ENCODE measurements at places on chromosomes 2 and 18. TPM values are rescaled to one million over a fixed set of nuclear protein-coding genes. Genes with fewer than 3 reads are reported as not detected.

GRCh38 chr2:232239951-232240681, 138.4 kb upstream of the ALPP start:
- DNase-seq: no peak

Gene CFAP210
- total RNA-seq: not detected

Gene LCT
- total RNA-seq: not detected

DNA sequence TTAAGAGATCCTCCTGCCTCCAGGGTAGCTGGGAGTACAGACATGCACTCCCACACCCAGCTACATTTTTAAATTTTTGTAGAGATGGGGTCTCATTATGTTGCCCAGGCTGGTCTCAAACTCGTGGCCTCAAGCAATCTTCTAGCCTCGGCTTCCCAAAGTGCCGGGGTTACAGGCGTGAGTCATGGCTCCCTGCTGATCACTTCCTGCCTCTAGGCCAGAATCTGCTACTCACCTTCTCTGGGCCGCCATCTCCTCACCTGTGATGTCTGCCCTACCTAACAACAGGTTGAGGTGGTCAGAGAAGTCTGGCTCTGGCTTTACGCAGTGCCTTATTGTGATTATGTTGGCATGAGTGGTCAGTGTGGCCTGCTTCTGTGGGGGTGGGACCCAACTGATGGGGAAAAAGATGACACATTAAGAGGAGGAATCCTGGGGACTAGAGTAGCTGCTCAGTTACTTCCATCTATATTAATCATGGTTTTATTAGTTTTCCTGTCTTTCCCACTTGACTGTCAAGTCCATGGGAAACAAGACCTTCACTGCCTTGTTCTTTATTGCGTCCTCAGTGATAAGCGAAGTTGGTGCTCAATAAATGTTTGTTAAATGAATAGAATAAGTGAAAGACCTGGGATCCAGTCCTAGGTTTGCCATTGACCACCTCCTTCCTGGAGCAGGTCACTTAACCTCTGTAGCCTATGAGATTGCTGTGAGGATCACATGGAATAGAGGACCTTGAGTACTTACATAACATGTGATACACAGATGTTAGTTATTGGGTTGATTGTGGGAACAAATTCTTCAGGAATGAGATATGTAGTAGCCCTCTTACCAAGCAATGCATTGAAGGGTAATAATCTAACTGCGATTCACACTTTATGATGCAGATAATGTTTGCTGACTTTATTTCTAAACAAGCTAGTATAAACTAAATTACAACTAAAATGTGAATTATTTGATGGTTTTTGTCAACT, 15.7 kb downstream of the KCTD1 start:
- DNase-seq: no peak

DNA sequence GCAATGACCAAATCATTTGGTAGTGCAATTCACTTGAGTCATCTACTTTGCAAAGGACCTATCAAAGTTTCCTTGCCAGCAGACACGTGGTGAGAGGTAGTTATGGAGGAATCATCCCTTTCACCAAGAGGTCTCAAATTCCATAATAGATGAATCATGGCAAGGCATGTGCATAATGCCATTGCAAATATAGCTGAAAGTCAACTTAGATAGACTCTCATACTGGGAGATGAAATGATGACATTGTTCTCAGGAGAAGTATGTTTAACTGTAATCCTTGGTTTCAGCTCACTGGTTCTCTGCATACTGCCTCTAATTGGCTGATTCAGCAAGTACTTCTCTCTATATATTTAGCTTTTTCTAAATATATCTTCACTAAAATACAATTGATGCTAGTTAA, 57.2 kb downstream of the CALCRL start:
- no peak for DNase-seq

Gene RGPD3
- total RNA-seq: 0.42 TPM

- no peak for DNase-seq
These were observed 813 bp upstream of the MEIS1 start for GRCh38 chr2:66433945-66434678.

DNA sequence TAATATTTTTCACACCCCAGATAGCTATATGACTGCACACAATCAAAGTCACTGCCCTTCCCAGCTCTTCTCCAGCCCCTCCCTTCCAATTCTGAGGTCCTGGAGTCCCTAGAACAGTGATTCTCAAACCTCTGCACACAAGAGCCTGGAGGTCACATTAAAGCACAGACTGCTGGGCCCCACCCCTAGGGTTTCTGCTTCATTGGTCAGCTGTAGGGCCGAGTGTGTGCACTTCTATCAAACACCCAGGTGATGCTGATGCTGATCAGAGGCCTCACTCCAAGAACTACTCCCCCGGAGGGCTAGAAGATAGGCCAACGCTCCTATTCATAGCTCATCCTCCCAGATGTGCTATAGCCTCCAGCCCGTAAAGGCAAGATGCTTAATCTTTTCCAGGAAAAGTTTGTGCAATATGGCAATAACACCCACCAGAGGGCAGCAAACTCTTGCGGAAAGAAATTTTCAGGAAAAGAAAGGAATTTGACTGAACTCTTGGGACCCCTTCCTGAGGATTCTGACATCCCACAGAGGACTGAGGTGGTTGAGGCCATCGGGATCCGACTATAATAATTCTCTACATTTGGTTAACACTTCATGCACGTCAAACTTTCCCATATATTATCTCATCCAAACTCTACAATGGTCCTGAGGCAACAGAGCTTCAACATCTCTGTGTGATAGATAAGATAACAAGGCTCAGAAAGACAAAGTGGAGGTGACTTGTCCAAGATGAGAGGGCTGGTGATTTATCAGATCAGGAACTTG, 194.2 kb upstream of the PKDCC start:
- DNase-seq: no peak

- DNase-seq: no peak
These were observed 2.1 kb downstream of the STK39 start for GRCh38 chr2:168245074-168245825.

DNA sequence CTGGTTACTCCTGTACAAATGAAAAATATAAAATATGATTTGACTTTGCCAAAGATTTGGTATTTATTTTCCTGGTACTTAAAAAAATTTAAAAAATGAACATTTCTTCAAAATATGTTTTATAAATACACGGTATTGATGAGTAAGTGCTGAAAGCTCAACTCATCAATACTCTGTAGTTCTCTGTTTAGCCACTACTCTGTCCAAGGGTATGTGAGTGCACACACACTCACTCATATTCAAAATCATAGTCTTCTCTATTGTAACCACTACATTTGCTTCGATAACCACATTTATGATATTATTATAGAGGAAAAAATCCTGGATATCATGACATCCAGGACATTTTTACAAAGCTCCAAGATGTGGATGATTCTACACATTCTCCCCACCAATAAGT, 40.1 kb upstream of the GALNT5 start:
- no peak for DNase-seq

Measured in esophagus muscularis mucosa (tissue), 4 donors.